Bronchial epithelial cell (primary cell): ENCODE measurements at places on chromosomes 6 and 20. TPM values are rescaled to one million over a fixed set of nuclear protein-coding genes. Genes with fewer than 3 reads are reported as not detected.

DNA sequence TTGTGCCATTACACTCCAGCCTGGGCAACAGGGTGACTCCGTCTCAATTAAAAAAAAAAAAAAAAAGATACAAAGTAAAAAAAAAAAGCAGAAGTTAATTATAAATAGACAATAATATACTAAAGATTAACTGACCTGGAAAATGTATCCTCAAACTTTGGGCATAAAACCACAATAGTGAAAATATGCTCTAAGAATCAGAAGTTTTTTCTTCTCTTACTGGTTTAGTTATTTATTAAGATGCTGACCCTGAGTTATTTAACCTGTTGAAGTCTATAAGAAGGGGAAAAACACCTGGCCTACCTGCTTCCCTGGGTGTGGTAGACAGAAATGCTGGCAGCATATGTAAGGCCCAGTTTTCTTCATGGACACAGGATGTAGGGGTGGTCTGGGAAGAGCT, 133.7 kb upstream of the MLIP start:
- no peak for DNase-seq

- DNase-seq, result no peak
These were observed 219.3 kb upstream of the PREP start for GRCh38 chr6:105622226-105622625.

GRCh38 chr6:82365016-82365795, 1.6 kb downstream of the TPBG start:
- peak; percentile 37 for DNase-seq

Gene TPBG
- 120 and 121 TPM in 2 replicates for total RNA-seq

- DNase-seq, result no peak
These were observed 46.0 kb downstream of the HUS1B start for GRCh38 chr6:610882-611281.

GRCh38 chr6:122400462-122401089, 1.1 kb downstream of the HSF2 start:
- peak; percentile 5 for DNase-seq

DNA sequence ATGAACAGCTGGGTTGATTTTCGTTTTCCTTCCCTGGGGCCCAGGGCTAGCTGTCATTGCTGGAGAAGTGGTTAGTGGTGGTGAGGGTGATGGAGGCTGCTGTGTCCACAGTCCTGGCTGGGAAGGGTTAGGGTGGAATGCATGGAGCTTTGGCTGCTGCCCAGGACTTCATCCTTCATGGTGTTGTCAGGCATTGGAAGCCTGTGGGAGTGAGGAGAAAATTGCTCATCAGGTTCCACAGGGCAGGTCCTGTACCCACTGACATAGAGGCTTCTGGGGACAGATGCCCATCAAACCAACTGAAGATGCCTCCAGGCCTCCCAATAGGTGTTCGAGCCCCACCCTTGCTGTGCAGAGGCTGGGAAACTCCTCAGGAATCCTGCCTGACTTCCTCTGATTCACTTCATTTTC, 262.4 kb upstream of the SUPT3H start:
- peak; percentile 46 for DNase-seq

Gene FILIP1
- total RNA-seq, result under 0.01 and 0.26 TPM in 2 replicates

DNA sequence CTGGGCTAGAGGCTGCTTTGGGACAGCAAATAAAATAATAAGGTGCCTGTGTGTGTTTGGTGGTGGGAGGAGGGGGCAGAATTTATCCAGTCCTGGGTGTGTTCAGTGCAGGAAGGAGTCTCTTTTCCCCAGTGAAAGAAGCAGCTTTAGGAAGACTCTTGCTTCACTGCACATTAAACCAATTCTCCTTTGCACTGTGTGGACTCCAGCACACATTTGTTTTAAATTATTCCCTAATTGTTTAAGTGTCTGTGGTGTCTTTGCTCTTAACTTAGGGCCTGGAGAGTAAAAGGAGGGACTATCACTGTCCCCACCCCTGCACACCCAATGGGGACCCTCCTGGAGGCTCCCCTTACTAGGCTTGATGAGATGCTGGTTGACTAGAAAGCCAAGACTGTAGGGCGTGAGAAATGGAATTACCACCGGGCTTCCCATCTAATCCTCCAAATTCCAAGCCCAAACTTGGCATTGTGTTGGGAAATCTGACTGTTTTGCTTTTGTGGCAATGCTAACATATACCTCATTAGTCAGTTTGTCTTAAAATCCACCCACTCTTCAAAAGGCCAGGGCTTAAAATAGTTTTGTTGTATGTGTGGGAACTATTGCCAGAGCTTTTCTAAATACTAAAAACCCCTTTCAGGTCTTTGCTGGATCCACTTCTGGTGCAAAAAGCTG, 13.5 kb upstream of the DAAM2 start:
- no peak for DNase-seq

Gene SNAI1
- total RNA-seq, result not detected in 2 replicates

Gene TP53TG5
- total RNA-seq, result 0.13 TPM in 1 of 2 replicates, not detected in the other

GRCh38 chr20:19901226-19901625, 115.9 kb upstream of the NAA20 start:
- DNase-seq, result no peak

- no peak for DNase-seq
These were observed 17.5 kb downstream of the HMGN4 start for GRCh38 chr6:26555505-26556262.

Gene LINC00237
- total RNA-seq, result not detected in 2 replicates

Gene BTN1A1
- not detected in 2 replicates for total RNA-seq

GRCh38 chr6:5394280-5394679, 133.0 kb downstream of the FARS2 start:
- DNase-seq, result peak; percentile 53

Gene KIAA0408
- not detected in 2 replicates for total RNA-seq

DNA sequence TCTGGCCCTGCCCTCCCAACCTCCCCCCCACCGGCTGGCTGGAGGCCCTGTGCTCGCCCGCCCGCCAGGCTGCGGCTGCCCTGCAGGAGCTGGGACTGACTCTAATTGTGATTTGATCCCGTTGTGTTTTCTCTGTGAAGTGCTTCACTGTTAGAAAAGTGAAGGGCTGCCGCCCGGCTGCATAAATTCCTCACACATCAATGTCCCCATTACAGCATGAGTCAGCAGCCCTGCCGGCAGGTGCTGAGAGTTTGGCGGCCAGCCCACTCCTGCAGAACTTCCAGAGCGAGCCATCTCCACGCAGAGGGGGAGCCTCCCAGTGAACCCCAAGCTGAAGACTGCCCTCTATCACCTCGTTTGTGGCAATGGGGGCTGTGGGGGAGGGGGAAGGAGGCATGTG, 137.9 kb downstream of the DLL1 start:
- peak; percentile 65 for DNase-seq

DNA sequence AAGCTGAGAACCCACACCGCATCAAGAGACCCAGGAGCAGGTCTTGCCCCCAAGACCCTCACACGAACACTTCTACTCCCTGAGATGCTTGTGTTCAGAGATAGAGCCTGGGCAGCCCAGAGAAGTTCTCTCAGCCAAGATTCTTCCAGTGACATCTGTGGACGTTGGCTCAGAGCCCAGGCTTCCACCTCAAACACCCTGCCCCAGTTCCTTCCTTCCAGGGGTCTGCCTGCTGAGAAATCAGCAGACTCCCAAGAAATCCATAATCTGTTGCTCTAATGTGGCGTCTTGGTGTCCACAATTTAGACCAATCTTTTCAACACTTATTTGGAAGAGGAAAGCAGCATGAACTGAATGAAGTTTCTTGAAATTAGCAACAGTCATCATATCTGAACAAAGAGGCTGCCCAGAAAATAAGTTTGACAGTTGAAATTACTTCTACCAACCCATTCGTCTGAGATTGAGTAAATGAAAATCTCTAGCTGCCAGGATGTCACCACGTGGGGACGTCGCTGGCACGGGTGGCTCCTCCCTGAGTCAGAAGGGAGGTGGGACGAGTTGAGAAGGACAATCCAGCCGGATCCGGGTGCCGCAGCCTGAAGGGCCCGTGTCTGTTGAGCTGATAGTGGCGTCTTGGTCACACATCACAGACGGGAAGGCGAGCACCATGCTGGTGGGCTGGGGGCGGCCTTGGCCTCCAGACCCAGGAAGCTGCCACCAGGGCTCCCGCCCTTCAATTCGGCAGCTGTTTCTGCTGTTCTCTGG, 400.9 kb downstream of the TAF4 start:
- DNase-seq, result no peak

DNA sequence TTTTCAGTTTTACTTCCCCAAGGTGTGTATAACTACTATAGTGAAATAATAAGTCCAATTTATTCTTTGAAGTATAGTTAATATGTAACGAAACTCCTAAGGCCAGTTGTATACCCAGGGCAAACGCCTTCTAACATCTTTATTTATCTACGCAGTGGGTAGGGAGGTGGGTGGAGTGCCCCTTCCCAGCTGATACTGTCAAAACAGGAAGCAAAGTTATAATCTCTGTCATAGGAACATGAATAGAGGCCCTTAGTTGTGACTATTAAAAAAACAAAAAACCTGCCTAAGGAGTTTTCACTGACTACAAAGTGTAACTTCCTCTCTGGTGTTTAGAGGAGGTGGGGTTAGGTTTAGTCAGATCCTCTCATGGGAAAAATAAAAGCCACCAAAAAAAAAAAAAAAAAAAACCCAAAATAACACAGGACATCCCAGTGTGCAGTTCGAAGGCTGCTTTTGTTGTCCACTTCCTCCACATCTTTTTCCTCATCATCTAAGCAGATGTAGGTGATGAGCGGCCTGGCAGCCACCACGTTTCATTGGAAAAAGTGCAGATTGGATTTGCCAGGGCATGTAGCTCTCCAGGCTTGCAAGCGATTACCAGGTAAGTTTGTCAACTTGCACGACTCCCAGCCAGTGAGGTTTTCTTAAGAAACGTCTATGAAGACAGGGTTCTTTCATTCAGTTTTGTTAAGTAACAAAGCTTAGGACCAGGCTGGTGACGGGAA, 58.7 kb downstream of the UTRN start:
- DNase-seq, result peak; percentile 65

- DNase-seq, result peak; percentile 57
These were observed 12.0 kb downstream of the CD83 start for GRCh38 chr6:14129575-14129974.

DNA sequence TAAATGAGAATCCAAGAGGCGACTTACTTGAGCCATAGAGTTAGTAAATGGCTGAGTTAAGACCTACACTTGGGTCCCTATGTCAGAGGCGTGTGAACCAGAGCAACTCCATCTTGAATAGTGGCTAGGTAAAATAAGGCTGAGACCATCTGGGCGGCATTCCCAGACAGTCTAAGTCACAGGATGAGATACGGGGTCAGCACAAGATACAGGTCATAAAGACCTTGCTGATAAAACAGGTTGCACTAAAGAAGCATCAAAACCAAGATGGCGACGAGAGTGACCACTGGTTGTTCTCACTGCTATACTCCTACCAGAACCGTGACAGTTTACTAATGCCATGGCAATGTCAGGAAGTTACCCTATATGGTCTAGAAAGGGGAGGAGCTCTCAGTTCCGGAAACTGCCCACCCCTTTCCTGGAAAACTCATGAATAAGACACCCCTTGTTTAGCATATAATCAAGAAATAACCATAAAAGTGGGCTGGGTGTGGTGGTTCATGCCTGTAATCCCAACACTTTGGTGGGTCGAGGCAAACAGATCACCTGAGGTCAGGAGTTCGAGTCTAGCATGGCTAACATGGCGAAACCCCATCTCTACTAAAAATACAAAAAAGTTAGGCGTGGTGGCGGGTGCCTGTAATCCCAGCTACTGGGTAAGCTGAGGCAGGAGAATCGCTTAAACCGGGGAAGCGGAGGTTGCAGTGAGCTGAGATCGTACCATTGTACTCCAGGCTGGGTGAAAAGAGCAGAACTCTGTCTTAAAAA, 43.9 kb upstream of the EEF1A1 start:
- no peak for DNase-seq

DNA sequence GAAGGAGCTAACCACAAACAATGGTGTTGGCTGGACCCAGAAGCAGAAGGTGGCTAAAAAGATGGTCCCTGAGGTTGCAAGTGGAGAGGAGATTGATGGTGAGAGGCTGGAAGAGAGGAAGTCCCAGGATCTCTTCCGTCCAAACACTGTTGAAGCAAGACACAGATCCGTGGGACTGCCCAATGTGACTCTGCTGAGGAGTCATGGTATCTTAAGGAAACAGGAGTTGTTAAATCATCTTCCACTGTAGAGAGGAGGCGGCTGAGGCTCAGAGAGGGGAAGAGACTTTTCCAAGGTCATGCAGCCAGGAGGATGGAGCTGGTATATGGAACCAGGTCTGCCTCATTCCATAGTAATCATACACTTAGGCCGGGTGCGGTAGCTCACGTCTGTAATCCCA, 4.1 kb upstream of the ZNF335 start:
- DNase-seq, result no peak

DNA sequence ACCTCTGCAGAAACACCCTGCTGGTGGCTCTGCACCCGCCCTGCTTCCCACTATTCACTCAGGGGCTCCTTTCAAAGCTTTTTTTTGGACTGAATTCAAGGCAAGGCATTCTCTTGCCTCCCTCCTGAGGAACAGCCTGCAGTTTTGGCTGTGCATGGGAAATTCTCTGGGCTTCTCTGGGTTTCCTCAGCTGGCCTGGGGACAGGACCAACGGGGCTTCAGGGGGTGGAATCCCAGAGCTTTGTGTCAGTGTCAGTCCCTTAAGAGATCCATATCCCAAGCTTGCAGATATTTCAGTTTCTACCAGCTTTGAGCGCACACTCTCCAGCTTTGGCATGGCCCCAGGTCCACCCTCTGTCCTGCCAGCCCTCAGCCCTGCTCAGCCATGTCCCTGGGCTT, 2.0 kb downstream of the SCRT2 start:
- no peak for DNase-seq

Gene DEFB110
- total RNA-seq, result not detected in 2 replicates

Gene SIRPD
- not detected in 2 replicates for total RNA-seq

- no peak for DNase-seq
These were observed 82.8 kb downstream of the COL9A1 start for GRCh38 chr6:70219943-70220613.

Gene MUCL3
- total RNA-seq, result under 0.01 TPM in 1 of 2 replicates, not detected in the other

- DNase-seq, result no peak
These were observed 956.1 kb downstream of the PHF3 start for GRCh38 chr6:64591676-64592036.

DNA sequence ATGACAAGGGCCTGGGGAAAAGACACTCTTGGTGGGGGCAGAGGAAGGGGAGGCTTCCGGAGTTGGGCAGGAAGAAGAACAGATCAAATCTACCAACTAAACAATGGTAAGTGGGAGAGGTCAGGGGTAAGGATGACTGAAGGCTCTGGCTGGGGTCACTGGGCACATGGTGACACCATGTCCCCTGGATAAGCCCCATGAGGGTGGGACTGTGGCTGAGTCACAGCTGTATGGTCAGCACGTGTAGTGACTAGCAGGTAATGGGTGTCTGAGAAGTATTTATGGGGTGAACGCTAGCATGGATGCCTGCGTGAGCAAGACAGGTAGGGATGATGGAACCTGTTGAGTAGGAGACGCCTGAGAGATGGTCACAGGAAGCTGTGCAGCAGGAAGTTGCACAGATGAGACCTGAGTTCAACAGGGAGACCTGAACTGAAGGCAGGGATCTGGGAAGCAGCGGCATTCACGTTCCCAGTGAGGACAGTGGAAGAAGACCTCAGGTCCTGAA, 64.5 kb upstream of the SNX9 start:
- no peak for DNase-seq

DNA sequence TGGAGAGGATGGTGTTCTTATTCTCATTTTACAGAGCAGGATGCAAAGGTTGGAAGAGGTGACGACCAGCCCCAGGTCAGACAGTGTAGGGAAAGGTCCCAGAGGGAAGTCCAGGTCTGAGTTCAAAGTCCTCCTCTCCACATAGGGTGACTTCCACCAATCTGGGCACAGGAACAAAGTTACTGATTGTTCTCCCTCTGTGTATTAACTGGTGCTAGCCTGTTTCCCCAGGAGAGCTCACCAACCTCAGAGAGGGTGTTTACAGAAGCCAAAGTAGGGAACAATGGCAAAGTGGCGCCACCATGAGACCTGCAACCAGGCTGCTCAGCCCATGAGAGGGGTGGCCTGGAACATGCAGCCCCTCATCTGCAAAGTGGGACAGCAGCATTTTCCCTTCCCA, 16.8 kb upstream of the SIRPB1 start:
- no peak for DNase-seq

Gene JPH2
- under 0.01 TPM in 2 replicates for total RNA-seq
